Nucleus accumbens (tissue), 56 donors: ENCODE measurements at places on chromosomes 5 and 9.

DNA sequence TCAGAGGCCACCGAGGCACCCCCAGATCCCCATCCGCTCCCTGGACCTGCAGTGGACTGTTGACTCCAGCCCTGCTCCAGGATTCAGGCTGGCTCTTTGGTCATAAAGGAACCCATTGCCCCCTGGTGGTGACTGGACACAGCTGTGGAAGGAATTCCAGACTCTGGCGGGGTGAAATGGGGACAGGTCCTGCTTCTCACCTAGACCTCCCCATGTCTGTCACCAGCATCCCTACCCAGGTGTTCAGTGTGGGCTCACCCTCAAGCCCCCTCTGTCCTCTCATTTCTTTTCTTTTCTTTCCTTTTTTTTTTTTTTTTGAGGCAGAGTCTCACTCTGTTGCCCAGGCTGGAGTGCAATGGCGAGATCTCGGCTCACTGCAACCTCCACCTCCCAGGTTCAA, 25.5 kb upstream of the STXBP1 start:
- peak; percentile 52 for DNase-seq

GRCh38 chr5:160674901-160675300, 177.1 kb downstream of the ATP10B start:
- no peak for DNase-seq

DNA sequence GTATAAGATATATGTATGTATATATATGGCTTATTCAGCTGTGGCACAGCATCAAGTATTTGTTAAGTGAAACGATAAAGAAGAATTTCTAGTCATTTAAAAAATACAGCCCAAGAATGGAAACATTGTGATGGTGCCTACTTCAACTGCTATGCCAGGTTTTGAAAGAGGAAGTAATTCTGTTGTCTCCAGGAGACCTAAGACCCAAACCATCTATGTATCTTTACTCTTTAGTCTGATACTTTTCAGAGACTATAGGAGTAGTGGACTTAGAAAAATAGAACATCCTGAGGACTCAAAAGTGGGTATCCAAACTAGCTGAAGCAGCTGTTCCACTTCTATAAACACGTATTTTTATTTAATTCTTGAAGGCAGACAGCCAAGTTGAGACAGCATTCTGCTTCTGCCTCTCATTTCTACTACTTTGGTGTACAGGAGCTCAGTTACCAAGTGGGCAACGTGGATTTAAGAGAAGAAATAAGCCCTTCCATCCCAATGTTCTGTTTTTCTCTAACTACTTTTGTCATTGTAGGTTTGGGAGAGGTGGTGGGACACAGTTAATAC, 110.7 kb downstream of the RPS23 start:
- no peak for DNase-seq

- DNase-seq: no peak
Observed at GRCh38 chr5:1914471-1914870, 31.7 kb upstream of the IRX4 start.

DNA sequence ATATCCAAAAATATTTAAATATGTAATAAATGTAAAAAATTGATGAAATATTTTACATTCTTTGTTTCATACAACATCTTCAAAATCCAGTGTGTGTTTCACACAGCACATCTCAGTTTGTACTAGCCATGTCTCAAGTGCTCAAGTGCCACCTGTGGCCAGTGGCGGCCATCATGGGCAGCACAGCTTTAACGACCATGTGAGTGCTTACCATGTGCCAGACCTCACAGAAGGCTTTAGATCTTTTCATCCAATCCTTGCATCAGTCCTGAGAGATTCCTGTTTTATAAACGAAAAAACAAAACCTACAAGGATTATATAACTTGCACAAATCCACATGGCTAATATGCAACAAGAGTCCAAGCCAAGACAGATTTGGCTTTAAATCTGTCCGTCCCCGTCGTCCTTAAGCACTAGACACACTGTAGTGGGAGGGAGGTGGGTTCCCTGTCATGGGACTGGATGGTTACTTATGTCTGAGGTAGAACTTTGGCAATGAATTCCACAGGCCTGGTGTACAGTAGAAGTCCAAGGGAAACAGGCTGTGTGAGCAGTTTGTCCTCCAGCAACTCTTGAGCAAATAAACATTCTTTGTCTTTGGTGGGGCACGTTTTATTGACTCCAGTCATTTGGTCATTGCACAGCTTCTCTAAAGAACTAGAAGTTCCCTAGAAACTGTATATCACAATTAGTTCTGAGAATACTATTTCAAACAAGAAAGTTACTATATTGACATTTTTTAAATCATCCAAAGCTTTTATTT, 25.0 kb upstream of the F2R start:
- no peak for DNase-seq

GRCh38 chr5:154197801-154198491, 7.4 kb downstream of the GALNT10 start:
- no peak for DNase-seq

DNA sequence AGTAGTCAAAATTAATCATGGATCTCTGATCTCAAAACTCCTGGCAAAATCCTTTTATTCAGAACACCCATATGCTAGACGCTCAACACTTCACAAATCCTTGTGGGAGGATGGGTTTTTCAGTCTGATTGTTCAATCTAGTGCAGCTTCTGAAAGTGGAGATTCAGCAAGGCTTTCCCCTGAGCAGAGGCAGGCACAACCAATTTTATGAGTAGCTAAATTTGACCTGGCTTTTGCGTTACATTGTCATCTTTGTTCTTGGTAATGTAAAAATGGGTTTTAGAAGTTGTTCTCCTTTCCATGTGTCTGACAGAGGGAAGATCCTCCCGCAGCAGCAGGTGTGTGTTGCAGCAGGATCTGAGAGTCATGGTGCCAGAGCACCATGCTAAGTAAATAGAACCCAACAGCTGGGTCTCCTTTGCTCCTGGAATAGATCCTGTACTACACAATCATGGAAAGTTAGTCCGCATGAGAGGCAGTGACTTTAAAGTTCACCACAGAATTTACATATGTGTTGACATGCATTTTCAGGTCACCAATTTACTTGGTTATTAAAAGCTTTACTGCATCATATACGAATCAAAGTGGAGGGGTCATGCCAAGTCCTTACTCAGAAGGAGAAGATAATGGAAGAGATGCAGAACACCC, 70.1 kb upstream of the MEF2C start:
- no peak for DNase-seq

- no peak for DNase-seq
Observed at GRCh38 chr5:84032324-84032723, 311.7 kb upstream of the HAPLN1 start.

DNA sequence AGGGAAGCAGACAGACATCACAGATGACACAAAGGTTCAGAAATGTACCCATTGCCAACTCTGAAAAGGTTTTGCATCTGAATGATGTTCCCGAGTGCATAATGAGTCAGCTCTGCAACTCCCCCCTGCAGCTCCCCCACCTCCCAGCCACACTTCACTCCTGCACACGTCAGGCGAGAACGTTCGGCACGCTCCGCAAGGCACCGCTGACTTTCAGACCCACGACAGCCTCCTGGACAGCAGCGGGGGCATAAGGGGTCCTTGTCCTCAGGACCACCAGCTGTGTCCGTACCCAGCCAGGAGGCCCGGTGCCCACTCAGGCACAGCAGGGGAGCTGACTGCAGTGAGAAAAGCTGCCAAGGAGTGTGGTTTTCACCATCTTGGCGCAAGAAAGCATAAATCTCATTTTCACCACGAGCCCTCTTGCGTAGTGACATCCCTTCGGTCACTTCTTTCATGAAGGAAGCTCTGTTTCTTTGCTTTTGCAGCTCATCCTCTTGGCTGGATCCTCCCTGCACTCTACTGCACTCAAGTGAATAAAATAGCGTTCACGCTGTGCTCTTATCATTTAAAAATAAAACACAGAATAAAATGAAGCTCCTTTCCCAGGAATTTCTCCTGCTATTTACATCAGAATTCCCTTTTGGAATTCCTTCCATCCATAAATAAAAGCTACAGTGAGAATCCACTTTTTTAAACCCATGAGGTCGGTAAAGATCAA, 9.9 kb downstream of the GFPT2 start:
- DNase-seq: no peak

DNA sequence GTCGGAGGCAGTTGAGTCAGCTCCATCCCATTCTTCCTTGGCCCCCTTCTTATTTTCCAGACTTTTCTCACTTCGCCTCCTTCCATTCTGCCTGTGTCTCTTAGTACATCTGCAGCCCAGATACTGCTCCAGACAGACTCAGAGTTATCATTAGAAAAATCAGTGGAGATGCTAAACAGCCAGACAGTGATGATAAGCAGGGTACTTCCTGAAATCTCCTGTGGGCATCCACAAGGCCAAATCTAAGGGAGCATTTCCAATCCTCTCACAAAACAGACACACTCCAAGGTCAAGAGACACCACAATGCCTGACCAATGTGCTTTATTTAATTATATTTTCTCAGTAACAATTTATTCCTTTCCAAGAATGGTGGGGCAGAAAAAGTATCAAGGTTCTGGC, 14.5 kb upstream of the RLN1 start:
- no peak for DNase-seq

GRCh38 chr9:74777136-74777879, 110.4 kb downstream of the TRPM6 start:
- DNase-seq: peak; percentile 48

- no peak for DNase-seq
Observed at GRCh38 chr5:40172721-40173120, 507.0 kb upstream of the PTGER4 start.

GRCh38 chr5:121748686-121749085, 103.0 kb upstream of the FTMT start:
- no peak for DNase-seq

- no peak for DNase-seq
Observed at GRCh38 chr5:135150767-135151166, 116.7 kb upstream of the PITX1 start.

DNA sequence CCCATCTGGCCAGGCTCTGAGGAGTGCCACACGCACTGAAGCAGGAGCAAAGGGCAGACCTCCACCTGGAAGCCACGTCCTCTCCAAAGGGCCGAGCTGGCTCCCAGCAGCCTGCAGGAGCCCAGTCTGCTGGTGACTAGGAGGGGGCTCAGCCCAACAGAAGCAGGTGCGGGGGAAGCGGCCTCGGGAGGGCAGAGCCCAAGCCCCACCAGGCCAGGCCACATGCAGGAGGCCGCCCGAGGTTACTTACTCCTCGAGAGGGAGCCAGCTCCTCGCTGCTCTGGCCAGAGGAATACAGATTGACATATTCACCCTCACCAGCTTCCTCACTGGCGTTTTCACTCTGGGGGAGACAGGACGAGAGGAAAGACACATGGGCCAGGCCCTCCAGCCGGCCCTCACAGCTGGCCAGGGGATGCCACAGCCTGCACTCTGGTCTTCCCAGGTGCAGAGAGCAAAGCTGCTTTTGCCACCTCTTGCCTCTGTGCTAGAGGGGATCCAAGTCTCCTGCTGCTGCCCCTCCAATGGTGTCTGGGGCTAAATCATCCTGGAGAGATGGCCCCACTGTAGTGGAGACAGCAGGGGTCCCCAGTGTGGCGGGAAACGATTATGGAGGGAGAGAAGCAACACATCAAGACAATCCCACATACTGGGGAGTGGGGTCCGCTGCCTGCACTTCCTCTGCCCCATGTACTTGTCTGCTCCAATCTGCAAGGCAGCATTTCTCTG, 58.6 kb downstream of the PRRT1B start:
- no peak for DNase-seq

DNA sequence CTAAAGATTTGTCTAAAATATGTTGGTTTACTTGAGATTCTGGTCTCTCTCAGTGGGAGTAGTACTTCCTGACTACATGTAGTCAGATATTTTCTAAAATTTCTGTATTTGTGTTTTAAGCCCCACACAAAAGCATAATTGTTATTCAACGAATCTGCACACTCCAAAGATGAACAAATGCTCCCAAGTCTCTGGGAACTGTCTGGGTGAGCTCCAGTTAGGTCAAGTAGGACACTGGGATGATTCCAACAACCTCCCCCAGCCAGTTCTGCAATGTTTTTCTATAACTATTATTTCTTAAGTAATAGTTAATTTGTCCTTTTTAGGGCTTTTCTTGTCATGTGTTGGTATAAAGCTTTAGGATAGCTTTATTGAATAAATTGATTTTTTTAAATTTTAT, 174.6 kb downstream of the FAM174A start:
- no peak for DNase-seq

GRCh38 chr5:98576275-98576674, 197.2 kb upstream of the RGMB start:
- DNase-seq: no peak

- DNase-seq: no peak
Observed at GRCh38 chr5:23613566-23613965, 106.2 kb downstream of the PRDM9 start.

DNA sequence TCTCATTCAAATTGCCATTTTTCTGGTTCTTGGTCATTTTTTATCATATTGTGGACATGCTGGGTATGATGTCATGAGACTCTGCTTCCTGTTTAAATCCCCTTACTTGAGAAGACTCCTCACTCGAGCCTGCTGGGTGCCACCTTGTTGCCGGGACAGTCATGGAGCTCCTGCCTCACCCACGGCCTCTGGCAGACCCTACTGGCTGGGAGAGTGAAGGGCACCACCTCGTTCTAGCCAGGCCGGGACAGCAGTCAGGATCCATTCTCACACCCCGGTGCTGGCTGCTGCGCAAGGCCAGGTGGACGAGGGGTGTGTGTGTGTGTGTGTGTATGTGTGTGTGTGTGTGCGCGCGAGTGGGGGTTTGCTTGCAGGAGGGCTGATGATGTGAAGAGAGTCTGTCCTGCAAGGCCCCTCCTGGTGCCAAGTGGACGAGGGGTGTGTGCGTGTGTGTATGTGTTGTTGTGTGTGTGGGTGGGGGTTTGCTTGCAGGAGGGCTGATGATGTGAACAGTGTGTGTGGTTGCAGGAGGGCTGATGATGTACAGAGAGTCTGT, 4.4 kb downstream of the CEP72 start:
- no peak for DNase-seq

DNA sequence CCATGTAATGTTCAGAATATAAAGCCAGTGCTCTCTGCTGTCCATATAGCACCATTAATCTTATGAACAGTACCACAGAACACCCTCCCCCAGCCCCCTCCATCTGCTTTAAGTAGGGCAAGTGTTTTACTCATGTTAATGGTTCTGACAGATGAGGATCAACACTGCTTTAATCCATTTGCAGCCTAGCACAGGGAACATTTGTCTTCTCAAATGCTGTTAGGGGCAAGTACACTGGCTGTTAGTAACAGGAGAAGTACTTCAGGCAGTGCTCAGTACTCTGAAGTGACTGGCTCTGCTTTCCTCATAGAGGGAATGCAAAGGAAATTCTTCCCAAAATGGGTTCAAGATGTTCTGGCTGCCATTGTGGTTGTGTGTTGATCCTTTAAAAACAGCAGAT, 202.6 kb downstream of the DCP2 start:
- DNase-seq: no peak

DNA sequence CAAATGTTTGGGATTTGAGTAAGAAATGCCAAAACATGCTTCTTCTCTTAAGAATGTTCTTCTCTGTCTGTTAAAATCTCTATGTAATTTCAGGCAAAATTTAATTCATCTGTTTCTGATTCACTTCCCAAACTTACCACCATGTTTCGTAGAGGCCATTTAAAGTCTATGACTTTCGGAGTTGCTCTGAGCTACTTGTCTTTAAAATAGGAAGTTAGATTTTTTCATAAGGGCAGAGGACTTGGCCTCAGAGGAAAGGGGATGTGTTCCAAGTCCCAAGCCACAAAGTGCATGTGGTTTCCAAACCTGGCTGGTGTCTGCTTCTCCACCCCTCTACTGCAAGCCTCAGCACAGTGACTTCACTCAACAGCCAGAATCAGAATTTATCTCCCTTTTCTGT, 111.3 kb upstream of the ADRA1B start:
- no peak for DNase-seq
